ENCODE measurements at places on chromosomes 11 and 22.

- no peak for DNase-seq
Observed at GRCh38 chr22:32539631-32540421, 65.2 kb downstream of the FBXO7 start.

DNA sequence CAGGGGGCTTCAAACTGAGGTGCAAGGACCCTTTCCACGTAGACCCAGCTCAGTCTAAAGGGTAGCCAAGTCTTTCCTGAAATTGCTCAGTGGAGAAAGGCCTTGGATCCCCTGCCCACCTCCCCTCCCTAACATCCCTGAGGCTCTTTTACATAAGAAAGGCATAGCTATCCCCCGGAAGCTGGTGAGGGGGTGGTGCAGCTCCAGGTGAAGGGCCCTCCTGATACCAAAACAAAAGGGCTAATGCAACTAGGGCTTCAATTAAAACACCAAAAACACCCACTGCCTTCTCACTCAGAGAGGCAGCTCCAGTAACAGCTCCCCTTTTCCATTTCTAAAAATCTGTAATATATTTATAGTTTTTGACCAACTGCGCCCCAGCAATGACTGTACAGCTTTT lies 5.8 kb downstream of the SHANK2 start:
- DNase-seq, result no peak

DNA sequence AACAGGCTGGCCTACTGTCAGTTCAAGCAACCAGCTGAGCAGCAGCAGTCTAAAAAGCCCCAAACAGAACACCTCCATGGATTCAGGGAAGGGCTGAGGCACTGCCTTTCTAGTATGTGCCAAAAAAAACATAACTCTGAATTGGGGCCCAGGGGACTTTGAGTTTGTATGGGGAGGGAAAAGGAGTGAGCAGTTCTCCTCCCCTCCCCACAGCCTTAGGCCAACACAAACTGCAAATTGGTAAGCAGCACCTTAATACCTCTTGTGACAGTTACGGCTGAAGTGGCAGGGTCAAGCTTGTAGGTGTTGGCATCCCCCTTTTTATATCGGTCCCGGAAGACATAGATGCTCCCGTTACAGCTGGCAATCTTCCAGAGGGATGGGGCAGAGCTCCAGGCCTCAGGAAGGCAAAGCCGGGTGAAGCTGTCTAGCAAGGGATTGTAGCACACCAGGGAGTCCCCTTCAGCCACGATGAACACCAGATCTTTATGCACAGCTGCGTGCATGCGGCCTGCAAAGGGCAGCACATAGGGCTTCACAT lies 6.0 kb downstream of the KBTBD4 start:
- DNase-seq, result no peak

GRCh38 chr11:69820441-69820840 lies 1.2 kb upstream of the FGF3 start:
- DNase-seq, result no peak

DNA sequence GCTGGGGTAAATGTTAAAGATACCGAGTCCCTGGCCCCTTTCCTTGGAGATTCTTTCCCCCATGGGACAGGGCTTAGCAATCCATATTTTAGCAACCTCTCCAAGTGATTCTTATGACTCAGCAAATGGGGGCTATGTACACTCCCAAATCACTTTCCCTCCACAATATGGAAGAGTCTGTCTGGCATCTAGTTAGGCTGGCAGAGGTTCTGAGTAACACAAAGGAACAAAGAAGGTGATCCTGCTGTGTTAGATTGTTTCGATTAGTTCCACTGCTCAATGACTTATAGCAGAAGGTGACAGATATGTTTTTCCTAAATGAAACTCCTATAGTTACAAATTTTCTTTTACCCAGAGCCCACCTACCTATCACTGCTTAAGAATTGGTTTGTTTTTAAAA lies 154.0 kb upstream of the SYT13 start:
- DNase-seq, result no peak

GRCh38 chr11:111684251-111684650 lies 81.9 kb downstream of the PPP2R1B start:
- DNase-seq, result no peak

DNA sequence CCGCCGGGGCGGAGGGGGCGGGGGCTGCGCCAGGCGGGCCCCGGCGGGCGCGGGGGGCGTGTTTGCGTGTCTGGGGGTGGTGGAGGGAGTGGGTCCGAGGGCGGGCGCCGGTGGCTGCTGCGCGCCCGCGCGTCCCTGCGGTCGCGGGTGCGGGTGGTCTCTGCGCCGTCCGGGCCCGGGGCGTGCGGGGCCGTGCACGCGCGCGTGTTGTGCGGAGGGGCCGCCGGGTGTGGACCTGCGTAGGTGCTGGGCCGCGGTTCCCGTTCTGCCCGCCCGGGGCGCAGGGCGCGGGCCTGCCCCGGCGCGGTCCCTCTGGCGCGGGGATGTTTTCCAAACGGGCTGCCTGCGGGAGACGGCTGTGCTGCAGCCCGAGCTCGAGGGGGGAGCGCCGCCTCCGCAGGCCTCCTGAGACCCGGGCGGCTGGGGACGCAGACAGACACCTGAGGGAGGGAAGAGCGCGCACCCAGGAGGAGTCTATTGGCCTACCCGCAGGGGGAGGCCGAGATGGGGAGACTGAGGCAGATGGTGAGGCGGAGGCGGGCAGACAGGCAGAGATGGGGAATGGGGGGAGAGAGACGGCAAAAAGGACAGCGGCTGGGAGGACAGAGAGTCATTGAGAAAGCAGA lies 442 bp downstream of the PELI3 start:
- no peak for DNase-seq

- no peak for DNase-seq
Observed at GRCh38 chr11:84518631-84519183, 1108.4 kb downstream of the DLG2 start.

GRCh38 chr22:28245579-28246224 lies 326.6 kb upstream of the PITPNB start:
- DNase-seq, result no peak

- DNase-seq, result no peak
Observed at GRCh38 chr22:45544588-45545170, 42.0 kb downstream of the FBLN1 start.

DNA sequence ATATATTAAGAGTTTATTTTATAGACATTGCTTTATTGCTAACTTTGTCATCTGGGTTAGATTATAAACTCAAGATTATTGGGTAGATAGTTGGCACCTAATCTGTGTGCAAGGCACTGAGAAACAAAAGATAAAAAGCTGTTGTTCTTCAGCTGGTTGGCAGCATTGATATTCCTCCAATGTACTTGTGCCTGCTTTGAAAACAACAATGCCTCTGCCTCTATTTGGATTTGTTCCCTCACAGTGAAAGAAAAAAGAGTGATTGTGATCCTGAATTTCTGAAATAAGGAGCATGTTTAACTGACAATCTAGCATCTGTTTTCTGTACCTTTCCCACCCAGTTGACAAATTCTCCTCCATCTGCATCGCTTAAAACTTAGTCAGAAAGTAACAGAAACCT lies 98.3 kb downstream of the TYR start:
- no peak for DNase-seq

- no peak for DNase-seq
Observed at GRCh38 chr11:32438866-32439489, 3.6 kb upstream of the WT1 start.

DNA sequence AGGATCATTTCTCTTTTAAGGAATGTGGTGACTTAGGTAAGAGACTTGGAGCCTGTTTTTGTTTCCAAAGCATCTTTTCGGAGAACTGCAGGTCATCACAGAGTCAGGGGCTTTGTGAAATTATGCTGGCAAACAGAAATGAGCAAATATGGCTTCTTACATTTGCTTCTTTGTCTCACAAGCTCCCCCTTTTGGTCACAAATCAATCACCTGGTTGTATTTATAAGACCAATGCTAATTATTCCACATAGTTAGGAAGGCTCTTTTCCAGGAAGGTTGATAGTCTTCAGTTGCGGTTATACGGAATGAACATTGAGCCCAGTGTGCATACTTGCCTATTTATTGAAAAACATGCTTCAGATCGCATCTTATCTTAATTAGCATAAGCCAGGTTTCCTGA lies 34.6 kb upstream of the CEP126 start:
- peak; percentile 5 for DNase-seq
